ENCODE measurements at places on chromosomes 2 and 18.

- DNase-seq, result no peak
Measured at GRCh38 chr2:174585146-174585545, 12.5 kb downstream of the WIPF1 start.

GRCh38 chr2:44967056-44967455, 25.6 kb downstream of the SIX3 start:
- no peak for DNase-seq

DNA sequence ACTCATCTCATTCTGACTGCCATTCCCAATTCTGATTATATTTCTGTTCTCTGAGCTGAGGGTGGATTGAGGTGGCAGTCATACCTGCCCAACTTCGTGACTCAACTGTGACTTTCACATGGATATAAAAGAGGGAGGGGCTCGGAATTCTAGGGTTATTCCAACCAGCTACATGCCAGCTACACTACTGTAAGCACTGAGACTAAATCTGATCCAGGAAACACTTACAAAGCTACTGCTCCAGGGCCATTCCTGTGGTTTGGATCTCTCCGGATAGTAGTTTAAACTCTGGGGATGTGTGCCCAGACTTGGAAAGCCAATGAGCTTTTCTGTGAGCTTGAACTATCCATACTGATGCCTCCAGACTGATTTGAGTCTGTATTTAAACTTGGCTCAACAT, 7.9 kb downstream of the MAP2 start:
- DNase-seq, result no peak

GRCh38 chr2:102425441-102426132, 2.6 kb downstream of the IL18RAP start:
- DNase-seq, result no peak

DNA sequence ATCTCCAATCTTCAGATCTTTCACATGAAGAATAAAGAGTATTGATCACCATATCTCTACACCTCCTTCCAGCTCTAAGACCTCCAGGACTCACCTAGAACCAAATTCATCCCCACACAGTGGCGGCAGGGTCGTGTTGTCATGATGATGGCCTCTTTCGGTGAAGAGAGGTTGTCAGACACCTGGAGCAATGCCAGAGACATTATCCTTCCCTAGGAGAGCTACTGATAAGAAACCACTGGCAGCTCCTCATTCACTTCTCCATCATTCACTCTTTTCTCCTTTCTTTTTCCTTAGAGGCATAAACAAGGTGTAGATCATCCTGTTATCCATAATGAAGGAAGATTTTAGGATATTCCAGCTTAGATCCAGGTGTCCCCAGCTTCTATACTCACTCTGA, 197.9 kb upstream of the TNP1 start:
- no peak for DNase-seq

GRCh38 chr2:7262727-7263126, 345.5 kb downstream of the RNF144A start:
- no peak for DNase-seq

GRCh38 chr2:52976143-52976949, 791.3 kb upstream of the CHAC2 start:
- peak; percentile 45 for DNase-seq

DNA sequence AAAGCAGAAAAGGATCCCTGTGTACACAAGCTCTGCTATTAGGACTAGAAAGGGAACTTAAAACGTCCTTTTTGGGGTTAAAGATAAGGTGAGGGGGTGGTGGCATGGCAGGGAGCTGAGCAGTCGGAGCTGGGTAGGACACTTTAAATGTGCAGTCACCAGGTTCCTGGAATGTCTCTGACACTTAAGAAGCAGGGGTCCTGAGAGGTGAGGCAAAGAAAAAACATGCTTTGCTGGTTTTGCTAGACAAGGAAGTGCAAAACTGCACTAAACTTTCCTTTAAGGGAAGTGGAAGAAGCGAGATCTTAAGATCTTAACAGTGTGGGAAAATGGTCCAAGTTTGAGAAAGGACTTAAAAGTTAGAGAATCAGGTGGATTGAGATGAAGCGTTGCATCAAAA, 99.5 kb upstream of the MAP3K20 start:
- DNase-seq, result no peak

GRCh38 chr2:67466734-67467133, 69.6 kb downstream of the ETAA1 start:
- DNase-seq, result no peak

DNA sequence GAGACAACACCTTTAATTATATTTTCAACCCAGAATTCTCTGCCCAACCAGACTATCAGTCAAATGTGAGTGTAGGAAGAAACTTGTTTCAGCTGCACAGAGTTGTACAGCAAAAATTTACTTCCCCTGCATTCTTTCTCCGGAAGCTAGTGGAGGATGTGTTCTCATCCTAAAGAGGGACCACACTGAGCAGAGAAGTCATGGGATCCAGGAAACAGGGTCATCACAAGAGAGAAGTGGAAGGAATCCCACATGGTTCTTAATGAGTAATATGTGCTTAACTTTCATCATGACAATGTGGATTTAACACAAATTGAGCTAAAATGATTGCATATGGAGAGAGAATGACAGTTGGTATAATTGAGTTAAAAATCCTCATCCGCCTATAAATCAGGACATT, 78.2 kb downstream of the INPP4A start:
- DNase-seq, result no peak

DNA sequence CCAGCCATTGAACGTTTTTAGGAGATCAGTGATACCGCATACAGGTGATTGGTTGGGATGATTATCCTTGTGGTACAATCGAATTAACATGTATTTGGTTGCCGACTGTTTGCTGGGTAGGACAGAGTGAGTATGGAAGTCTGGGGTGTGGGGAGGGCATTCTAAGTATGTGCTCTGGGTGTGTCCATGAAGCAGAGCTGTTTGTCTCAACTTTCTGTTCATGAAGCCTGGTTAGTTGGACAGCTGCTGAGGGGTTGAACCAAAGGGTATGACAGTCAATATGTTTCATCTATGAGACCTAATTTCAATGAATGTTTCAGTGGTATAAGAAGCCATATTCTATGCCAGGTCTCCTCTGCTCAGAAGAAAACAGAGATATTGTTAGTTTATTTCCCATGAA, 21.9 kb upstream of the SPTBN1 start:
- DNase-seq, result no peak

DNA sequence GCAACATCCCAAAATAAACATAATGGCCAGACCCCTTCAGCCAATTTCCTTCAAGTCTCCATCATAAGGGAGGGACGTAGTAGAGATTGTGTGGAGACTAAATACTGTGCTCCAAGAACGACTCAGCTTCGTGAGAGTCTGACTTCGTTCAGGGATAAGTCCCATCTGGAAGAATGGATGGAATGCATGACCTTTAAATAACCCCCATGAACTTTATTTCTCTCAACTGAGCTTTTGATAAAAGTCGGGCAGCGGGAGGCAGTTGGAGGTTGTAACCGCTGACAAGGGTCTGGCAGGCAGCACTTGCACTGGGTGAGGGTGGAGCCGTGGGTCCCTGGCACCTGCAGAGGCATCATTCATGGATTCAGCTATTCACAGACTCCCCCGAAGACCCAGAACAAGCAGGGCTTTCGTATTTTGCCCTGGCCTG, 115.9 kb downstream of the ZFP36L2 start:
- no peak for DNase-seq

- DNase-seq, result peak; percentile 12
Measured at GRCh38 chr2:121089166-121089510, 195.9 kb downstream of the TFCP2L1 start.

DNA sequence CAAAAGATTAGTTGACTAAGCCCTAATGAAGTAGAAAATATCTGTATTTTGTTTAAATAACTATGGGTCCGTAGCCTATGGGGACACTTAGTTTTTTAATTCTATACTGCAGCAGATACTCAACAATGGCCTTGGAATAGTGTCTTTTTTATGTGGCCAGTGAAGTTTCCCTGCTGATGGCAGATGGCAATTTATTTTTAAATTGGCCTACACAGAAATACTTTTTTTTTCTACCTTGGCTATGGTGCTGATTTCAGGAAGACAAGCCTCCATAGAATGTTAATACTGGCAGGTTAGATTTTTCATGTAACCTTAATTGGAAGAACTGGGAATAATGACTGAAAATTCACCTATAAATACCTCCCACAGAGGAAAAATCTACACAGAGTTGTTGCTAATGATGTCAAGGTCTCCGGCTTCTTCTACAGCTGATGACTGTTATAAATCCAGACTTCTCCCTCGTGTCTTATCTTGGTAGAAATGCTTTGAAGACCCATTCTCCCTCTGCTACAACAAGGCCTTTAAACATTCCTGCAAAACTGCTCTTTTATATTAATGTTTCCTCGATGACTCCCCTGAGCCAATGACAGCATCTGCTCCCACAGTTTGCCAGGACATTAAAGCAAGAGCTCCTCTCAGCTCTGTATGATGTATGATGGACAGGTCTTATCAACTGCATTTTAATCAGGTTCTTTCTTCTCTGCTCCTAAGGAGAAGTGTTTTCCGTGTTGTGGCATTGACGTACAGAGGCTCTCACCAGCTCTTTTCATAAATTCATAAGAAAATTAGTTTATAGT, 29.1 kb upstream of the FAM98A start:
- DNase-seq, result no peak

DNA sequence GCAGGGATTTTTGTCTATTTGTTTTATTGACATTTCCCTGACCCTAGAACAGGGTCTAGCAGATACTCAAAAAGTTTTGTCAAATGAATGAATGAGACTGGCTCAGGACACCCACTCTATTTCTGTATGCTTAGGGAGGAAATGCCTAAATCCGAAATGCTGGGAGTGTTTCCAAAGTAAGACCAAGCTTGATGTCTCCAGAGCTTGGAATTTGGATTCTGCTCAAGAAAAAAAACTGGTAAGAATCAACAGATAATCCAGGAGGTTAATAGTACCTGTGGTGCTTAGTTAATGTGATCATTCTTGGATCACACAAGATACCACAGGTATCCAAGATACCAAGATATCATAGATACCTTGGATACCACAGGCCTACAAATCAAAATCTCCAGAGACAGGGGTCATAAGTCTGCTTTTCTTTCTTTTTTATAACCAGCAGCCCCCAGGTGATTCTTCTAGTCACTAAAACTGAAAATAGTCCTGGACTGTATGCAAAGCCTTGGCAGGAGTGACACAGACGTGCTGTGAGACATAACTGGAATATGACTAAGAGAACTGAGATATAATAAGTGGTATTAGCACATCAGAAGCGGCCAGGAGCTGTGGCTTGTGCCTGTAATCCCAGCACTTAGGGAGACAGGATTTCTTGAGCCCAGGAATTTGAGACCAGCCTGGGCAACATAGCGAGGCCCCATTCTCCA, 39.9 kb upstream of the SP3 start:
- DNase-seq, result no peak

GRCh38 chr18:51074605-51075004, 44.6 kb downstream of the SMAD4 start:
- peak; percentile 80 for DNase-seq

GRCh38 chr2:194054313-194054712, 1602.7 kb upstream of the SLC39A10 start:
- DNase-seq, result no peak

- peak; percentile 67 for DNase-seq
Measured at GRCh38 chr18:49459404-49460171, 857 bp downstream of the DYM start.

- peak; percentile 96 for DNase-seq
Measured at GRCh38 chr2:27217173-27218121, at the start of gene CAD. TSS of gene CAD (plus strand) at chr2:27217369. CDS start at chr2:27217552, 183 bp downstream.

GRCh38 chr2:217893440-217893839, 109.4 kb downstream of the TNS1 start:
- no peak for DNase-seq

DNA sequence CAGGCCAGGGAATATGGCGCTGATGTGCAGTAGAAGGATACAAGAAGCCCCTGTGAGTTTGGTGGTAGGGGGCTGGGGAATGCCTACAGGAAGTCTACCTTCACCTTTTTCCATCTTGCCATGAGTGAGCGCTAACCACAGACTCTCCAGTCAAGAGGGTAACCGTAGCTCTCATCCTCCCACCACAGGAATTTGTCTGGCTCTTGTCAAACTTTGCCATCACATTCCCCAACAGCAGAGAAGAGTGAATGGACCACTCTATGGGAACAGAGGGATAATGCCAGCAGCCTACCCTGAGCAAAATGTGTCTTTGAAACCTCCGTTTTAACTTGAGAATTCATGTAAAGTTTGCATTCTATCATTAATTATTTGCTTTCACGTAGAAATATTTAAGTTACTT, 168.3 kb downstream of the NRP2 start:
- no peak for DNase-seq

DNA sequence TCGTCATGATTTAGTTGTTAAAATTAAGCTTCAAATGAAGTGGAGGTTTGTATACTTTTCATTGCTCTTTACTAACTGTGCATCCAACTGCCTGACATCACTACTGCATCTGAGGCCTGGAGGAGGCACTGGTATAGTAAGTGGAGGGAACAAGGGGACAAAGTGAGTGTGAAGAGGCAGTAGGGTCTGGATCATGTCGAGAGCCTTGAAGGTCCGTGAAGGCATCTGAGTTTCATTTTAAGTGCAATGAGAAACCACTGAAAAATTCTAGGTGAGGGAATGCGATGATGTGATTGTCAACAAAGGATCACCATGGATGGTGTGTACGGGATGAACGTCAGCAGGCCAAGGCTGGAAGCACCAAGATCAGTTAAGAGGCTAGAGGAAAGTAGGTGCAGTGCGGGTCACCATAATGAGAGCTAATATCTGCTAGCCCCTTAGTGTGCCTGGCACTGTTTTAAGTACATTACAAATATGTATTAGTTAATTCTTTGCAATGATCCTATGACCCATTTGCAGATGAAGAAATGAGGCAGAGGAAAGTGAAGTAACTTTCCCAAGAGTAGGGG, 96.1 kb downstream of the CABYR start:
- no peak for DNase-seq

- no peak for DNase-seq
Measured at GRCh38 chr2:118774458-118775133, 72.9 kb downstream of the EN1 start.

- no peak for DNase-seq
Measured at GRCh38 chr2:211800001-211800400, 738.6 kb downstream of the ERBB4 start.

DNA sequence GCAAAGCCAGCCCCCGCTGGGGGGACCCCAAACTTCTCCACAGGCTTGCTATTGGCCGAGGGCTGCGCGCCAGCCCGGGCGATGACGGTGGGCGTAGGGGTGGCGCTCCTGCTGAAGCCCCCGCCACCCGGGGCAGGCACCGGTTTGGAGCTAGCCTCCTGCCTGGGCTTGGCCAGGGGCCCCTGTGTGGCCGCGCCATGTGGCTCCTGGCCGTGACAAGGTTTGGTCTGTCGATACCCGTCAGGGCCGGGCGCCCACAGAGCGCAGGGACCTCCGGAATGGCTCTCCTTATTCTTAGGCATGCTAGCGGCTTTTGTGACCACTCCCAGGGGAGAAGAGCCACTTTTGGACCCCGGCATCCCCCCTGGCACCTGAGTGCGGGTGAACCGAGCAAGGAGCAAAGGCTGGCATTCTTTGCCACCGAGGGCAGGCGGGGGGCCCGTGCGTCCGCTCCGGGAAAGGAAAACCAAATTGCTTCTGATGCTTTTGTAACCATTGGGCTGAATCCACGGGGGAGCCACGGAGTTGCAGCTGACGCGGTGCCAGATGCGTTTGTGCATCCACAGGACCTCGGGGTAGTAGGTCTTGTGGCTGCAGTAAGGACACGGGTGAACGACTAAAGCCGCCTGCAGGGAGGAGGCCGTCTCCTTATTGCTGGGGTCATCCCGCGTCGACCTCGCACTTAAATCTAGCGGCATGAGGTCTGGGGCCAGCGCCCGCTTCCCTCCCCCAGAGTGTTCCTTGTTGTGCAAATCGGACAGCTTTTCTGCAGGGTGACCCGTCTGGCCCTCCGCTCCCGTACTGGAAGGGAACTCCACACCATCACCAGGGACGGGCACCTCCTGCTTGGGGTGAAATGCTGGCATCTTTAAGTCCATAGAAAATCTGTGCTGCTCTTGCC, 115.6 kb downstream of the ZNF516 start:
- DNase-seq, result no peak

GRCh38 chr2:187379869-187380268, 68.2 kb downstream of the CALCRL start:
- no peak for DNase-seq
